Stimulated activated CD4-positive, alpha-beta T cell treated with anti-CD3 and anti-CD28 coated beads, Interleukin-4, amount 100 ng/mL, for 24 hours (primary cell): ENCODE measurements at places on chromosomes 1 and 21.

DNA sequence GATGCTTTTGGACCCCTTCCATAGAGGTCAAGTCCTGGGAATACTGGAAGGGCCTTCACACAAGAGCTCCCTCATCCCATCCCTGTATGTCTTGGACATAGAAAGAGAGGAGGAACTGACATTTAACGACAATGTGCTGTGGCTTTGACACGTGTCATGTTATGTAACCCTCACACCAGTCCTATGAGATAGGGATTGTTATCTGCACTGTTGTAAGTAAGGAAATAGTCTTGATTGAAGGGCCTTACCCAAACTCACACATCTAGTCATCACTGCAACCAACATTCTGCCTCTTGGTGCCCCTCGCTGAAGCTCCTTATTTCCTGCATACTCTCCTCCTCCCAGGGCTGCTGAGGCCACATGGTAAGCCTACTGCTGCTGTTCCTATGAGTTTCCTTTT, 63.7 kb upstream of the ANGPTL1 start:
- no peak for DNase-seq

- DNase-seq = no peak
Measured at GRCh38 chr1:53378932-53379661, 51.2 kb upstream of the LRP8 start.

DNA sequence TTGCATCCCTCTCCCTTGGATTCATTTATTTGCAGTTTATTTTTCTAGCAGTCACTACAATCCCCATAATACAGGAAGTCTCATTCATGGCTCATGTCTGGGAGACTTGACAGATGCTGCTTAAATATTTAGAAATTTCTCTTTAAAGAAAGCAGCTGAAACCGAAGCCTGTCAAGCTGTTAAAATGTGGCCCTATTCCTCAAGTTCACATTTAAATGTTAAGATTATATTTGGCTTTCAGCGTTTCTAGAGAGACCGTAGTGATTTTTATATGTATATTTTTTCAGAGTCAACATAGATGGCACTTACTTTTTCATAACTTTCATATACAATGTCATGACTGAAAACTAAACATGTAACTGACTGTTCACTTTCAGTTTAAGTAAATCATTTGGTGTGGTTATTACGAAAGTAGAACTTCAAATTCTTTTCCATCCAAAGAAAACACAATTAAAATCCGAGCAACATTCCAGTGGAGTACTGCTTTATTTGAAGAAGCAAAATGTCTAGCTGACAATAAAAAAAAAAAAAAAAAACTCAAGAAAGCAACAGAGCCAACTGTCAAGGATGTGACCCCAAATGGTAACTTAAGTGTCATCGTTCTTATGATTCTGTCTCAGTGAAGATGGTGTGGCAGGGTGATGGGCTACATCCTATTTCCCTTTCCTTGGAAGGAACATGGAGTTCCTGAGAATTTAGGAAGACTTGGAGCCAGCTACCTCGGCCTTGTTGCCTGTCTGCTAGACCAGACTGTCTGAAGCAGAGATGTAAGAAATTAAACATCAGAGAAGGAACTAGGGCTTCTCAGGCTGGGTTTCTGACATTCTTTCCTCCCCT, 37.8 kb downstream of the MIS18A start:
- no peak for DNase-seq

- DNase-seq = no peak
Measured at GRCh38 chr1:192869308-192869940, 60.6 kb downstream of the RGS2 start.

- DNase-seq = no peak
Measured at GRCh38 chr1:150022357-150022756, 11.8 kb upstream of the OTUD7B start.

GRCh38 chr1:239061770-239062169, 324.6 kb upstream of the CHRM3 start:
- no peak for DNase-seq

DNA sequence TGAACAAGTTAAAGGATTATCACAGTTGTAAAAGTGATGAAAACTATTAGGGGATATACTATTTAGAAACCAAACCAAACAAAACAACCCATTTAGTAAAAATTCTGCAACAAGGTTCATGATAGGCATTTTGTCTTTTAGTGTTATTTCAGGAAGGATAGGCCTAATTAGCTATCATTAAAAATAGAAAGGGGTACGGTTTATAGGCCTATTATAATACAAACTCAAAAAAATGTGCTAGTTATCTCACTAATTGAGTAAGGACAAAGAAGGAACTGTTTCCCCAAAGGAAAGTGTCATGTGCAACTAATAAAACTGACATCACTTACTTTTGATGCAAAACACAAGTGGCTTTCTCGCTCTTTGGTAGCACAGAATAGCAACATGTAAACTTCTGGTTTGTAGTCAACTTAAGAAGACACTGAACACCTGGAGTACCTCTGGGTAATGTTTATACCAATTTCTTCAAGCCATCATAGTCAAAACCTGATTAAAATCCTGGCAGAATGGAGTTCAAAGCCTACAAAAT, 28.5 kb downstream of the SLC16A1 start:
- DNase-seq = no peak

DNA sequence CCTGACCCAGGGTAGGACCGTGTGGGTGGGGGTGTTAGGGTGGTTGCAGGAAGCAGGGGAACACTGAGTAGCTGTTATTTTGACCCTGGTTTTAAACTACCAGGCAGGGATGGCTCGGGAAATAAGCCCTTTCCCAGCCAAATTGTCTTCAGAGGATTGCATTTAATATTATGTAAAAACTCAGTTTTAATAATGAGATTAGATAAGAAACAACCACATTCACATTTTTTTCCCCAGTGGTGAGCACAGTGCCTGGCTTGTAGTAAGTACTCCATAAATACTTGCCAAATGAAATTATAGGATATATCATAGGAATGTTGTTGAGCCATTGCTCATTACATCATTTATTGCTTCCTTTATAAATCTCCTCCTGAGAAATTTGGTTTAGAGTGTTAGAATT, 3.1 kb upstream of the ACP6 start:
- DNase-seq = no peak

DNA sequence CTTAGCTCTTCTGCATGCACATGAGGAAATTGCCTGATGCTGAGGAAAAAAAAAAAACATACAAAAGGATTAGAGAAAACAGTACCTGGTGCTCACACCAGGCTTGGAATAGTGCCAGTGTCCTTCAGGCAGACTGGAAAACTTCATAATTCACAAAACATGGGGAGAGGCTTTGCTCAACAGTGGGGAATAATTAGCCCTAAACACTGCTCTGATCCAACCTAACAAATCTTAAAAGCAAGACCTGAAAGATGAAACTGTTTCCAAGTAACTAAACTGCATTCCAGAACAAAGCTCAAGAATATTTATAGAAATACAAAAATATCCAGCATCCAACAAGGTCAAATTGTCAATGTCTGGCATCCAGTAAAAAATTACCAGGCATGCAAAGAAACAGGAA, 124.8 kb downstream of the AK5 start:
- no peak for DNase-seq

GRCh38 chr21:45910548-45911221, 70.9 kb upstream of the COL6A1 start:
- no peak for DNase-seq

DNA sequence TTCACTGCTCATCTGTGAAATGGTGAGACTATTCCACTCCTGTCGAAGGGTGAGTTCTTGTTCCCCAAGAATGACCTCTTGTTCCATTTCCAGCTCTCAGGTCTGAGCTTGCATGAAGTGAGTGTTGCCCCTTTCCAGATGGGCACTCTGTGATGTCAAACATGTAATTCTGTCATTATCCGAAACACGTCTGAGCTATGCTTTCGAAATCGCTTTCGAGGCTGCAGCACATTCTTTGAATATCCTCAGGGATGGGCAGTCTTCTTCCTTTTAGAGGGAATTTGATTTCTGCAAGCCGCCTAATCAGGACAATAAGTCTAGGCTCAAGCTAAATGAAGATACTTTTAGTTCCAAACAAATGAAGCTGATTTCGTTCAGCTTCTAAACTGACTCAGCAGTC, 15.1 kb downstream of the NFASC start:
- DNase-seq = no peak

- no peak for DNase-seq
Measured at GRCh38 chr1:238499021-238499420, 608.3 kb upstream of the ZP4 start.

DNA sequence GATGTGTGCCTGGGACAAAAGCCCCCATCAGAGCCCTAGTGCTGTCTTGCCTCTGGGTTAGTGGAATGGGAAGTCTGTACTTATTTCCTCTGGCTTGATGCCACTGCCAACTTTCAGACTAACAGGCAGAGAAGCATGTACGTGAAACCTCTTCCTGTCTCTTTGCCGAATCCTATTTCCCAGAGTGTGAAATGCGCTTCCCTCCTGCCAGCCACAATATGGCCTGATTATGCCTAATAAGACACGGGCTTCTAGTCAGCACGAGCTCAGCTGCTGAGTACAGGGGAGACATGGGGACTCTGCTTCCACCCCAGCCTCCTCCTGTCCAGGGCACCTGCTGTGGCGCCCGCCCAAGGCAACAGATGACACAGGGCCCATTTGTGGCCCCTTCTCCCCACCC, 111.4 kb downstream of the KCND3 start:
- no peak for DNase-seq

DNA sequence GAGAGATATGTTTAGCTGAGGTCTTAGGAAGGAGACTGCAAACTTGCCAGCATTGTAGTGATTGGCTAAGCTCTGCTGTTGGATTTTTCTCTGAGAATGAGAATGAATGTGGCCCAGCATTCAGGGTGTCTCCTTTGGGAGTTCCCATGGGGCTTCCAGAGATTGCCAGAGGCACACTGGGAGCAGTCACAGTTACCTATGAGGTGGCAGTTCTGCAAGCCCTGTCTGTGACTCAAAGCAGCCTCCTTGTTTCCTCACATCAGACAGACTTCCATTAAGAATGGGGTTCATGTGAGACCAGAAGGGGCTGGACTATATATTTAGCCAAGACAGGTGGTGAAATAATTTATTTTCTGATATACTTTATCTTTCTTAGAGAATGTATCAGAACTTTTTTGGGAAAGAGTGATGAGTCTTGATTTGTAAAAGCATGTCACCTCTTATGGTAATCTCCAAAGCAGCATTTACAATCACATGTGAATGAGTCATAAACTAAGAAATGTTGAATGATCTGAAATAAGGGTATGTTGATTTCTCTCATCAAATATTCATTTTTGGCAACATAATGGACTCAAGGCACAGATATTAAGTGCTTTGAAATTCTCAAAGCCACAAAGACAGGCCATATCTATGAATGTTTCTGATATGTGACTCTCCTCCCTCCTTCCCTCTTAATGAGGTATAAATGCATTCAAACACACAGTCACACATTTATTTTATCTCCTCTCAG, 9.5 kb upstream of the SLC19A2 start:
- no peak for DNase-seq

DNA sequence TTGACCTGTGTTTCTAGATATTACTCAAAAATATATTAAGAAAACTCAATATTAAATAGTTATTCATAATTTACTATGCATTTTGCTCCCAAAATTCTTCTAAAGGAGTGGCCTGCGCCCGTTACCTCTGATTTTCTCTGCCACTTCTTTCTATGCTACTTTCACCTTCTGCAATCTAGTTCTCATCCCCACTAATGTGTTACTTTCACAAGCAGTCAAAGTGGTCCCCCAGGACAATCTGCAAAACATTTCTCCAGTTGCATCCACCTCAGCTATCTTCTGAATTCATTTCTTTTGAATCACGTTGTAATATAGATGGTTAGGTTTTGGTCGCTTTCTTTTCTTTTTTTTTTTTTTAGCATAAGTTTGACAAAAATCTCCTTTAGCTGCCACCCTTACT, 13.4 kb downstream of the INSL5 start:
- DNase-seq = no peak

DNA sequence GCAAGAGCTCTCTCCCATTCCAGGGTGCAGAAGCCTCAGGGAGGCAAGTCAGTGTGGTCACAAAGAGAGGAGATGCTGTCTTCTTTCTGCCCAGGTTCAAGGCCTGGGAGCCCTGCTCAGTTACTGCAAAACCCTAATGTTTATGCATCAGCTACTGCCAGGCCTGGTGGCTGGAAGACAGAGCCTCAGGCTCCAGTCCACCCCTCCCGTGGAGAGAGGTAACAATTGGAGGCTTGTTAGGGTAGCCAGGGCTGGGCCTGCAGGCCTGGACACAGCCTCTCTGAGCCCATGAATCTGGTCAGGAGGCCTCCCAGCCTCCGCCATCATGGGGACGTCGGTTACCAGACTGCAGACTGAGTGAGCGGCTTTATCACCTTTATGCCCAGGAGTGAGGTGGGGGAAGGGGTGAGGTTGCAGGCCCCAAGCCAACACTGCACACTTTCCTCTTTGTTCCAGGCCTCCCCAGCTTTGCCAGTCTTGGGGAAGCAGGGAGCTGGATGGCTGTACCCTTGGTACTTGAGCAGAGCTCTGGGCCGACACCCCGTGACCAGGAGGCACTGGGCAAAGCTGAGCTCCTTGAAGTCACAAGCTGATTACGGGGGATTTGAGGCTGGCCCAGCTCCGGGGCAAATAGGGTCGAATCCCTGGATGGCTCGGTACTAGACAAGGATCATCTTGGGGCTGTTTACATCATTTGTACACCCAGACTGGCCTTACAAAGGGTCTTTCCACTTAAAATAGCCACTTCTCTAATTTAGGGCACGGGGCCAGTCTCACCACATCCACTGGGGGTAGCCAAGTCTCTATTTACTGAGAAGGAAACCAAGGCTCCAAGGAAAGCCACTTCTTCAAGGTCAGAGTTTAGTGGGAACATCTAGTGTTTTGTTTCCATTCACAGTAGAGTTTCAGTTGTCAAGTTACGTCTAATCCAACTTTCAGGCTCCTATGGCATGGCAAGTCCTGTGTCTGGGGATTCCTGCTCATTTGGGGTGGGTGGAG, 5.2 kb downstream of the SLC2A1 start:
- no peak for DNase-seq

- no peak for DNase-seq
Measured at GRCh38 chr1:99776120-99776519, 9.7 kb upstream of the FRRS1 start.

- no peak for DNase-seq
Measured at GRCh38 chr1:156553860-156554485, 18.4 kb downstream of the IQGAP3 start.

DNA sequence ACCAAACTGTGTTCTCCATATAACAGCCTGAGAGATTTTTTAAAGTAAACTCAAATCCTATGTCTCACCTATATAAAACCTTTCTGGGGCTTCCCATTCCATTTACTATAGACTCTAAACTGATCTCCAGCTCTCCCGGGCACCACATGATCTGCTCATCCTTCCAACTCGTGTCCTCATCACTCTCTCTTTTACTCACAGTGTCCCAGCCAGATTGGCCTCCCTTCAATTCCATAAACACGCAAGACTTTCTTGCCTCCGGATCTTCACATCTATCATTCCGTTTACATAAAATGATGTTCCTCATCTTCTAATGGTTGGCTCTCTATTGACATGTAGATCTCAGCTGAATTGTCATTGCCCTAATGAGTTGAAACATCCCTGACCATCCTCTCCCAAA, 59.4 kb downstream of the ZNF697 start:
- DNase-seq = no peak

- DNase-seq = no peak
Measured at GRCh38 chr1:17170571-17170970, 34.4 kb upstream of the PADI1 start.
